CD4-positive, alpha-beta T cell (primary cell): ENCODE measurements at places on chromosomes 5 and 9. TPM values are rescaled to one million over a fixed set of nuclear protein-coding genes. Genes with fewer than 3 reads are reported as not detected.

Gene FGF1
- total RNA-seq, result not detected

Gene SLC36A3
- not detected for total RNA-seq

- DNase-seq, result no peak
Measured at GRCh38 chr5:162174358-162174974, 106.9 kb downstream of the GABRG2 start.

DNA sequence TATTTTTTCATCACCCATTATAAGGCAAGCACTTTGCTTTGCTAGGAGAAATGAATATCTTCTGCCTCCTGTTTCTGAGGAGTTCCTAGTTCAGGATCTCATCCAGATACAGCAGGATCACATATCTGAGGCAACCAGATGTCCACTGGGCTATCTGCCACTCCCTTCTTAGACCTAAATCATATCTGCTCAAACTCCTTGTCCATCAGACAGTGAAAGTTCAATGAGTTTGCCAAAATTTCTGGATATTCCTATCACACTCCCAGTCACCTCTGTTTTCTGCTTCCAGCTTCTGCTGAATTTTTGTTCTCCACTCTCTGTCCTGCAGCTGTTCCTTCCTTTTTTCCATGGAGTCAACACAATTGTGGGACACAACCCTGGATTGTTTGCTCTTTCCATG is 54.2 kb upstream of the BASP1 start:
- no peak for DNase-seq

- DNase-seq, result peak; percentile 21
Measured at GRCh38 chr5:17216176-17216973, 1.1 kb upstream of the BASP1 start.

- DNase-seq, result no peak
Measured at GRCh38 chr5:74019923-74020322, 393.9 kb downstream of the ARHGEF28 start.

DNA sequence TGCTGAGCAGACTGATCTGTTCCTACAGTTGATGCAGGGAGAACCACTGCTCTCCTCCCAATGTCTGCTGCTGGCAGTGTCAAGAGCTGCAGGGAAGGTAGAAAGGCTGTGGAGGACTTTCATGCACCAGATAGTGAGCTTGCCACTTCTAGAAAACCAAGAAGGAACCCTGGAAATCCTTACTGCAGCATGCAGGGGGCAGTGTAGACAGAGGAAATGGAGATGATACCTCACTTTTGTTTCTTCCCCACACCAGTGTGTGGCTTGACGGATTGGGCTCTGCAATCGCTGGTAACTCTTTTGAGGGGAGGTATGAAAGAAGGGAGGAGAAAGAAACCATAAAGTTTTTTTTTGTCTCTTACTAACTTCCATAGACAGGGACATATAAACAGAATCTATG is 480.7 kb downstream of the DMAC1 start:
- DNase-seq, result no peak

DNA sequence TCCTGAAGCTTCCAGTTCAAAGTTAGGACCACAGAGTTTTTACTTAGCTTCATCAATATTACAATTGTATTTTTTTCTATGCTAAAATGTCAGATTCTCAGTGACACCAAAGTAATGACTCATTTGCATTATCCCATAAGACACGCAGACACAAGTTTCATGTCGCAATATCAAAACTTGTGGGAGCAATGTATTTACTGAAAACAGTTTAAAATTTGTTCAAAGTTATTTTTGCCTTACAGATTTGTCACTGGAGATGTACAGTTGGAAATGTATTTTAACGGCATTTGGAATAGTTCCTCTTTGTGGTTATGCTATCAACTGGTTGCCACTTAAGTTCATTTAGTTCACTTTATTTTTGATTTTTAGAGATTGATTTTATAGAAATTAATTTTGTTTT is 36.2 kb upstream of the DAP start:
- DNase-seq, result no peak

- no peak for DNase-seq
Measured at GRCh38 chr9:129256959-129257713, 79.1 kb upstream of the IER5L start.

DNA sequence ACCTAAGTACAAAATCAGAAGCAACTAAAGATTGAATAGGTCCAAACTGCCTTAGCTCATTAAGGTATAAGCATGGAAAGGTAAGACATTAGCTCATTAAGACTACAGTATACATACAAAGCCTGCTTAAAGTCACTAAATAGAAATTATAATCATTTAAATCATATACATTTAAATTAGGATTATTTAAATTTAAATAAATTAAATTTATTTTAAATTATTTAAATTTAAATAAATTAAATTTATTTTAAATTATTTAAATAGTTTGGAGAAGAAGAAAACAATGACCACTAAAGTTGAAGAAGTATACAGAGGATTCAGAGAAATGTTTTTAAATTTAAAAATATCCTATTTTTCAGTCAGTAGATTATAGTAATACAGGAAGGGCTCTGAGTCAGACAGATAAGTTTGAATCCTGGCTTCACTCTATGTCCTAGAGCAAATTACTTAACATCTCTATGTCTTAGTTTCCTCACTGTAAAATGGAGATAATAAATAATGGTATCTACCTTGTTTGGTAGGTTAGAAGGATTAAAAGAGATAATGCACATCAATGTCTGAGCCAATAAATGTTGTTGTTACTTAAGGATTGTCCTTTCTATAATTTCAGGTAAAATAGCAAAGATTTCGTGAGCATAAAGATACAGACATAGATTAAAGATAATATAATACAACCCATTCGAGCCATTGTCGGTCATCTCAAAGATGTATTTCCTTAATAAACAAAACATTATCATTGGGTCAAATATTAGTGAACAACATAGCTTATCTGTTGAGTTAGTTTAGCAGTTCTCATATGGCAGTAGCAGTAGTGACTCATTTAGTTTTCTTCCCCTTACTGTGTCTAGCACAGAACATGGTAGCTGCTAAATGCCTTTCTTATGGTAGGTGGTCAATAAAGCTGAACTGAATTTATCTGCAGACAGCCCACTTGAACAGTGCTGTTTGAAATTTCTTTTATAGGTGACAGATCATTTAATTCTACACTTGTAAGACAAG is 100.6 kb downstream of the KIAA0825 start:
- DNase-seq, result no peak

DNA sequence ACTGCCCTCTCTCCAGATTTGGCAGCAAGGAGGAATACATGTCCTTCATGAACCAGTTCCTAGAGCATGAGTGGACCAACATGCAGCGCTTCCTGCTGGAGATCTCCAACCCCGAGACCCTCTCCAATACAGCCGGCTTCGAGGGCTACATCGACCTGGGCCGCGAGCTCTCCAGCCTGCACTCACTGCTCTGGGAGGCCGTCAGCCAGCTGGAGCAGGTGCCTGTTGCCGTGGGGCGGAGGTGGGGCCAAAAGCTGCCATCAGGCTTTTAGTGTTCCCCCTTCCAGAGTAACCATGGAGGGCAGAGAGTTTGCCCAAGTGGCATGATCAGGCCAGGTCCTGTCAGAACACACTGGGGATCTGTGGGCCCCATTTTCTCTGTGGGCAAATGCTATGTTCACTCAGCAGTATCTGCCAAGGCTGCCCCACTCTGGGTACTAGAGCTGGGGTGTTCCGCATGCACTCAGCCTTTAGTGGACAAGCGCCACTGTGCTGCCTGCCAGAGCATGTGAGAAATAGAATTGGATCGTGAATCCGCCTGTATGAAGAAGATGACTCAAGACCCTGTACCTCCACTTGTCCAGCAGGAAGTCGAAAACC is 117.1 kb downstream of the DAB2IP start:
- no peak for DNase-seq
